Right lobe of liver (tissue), 6 donors: ENCODE measurements at places on chromosomes 5 and 9.

- no peak for DNase-seq
These were observed 54.6 kb downstream of the TSSK1B start for GRCh38 chr5:113379936-113380806.

- no peak for DNase-seq
These were observed 379.1 kb upstream of the SMC2 start for GRCh38 chr9:103714992-103715391.

DNA sequence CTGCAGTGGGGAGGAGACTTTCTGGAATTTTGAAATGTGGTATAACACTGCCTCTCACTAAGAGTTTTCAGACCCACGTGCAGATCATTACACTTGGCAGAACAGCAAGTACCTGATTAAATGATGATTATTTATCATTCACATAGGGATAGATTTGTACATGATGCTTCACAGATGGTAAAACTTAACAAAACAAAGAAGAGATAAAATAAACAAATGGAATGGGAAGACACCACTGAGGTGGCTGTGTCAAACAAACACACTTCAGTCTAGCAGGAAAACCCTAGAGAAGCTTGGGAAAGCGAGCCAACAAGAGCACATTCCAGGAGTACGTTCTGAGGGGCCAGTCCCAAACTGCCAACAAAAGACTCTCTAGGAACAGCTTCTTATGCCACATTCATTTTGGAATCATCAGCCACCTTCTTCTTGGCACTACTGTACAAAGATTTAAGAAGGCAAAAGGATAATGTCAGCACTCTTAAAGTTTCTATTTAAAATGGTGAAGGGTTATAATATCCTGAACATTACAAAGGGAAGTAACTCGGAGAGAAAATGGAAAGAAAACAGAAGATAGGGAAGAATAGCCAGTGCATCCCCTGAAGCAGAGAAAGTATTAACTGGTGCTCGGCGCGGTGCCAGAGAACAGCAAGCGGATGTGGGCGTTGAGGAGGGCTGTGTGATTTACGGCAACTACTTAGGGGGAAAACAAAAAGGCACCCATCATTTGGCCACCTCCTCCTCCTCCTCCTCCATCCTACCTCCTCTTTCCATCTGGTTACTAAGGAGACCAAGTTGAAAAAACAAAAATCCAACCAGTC lies 1.6 kb downstream of the MED27 start:
- DNase-seq: no peak

GRCh38 chr5:73367650-73368049 lies 80.9 kb downstream of the FOXD1 start:
- DNase-seq: no peak

DNA sequence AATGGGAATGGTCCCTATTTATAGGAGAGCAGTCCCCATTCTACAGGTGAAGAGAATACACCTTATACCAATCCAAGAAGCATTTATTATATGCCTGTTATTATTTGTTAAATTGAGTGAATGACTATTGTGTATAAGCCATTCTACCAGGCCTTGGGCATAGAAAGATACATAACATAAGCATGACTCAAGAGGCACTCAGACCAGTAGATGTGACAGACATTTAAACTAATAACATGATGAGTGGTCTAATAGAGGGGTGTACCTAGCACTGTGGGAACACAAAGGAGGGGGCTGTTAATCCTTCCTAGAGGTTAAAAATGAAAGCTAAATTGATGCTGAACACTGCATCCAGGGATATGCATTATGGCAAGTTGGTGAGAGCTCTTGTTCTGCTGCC lies 145.0 kb upstream of the TNC start:
- DNase-seq: no peak

DNA sequence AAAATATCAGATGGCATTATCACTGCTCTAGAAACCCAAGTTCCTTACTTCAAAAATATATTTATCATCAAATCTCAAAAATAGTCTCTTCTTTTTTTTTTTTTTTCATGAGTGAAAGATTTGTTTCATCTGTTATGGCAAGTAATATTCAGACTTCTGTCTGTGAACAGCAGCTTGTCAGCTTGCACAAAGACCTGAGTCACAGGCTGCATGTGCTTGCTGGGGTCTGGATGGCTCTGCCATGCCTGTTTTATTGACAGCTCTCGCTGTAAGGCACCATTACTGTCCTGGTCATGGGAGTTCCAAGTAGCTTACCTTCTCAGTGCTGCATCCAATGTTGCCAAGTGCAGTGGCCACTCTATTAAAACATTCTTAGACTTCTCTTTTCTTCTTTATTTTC lies 456.4 kb downstream of the GADD45G start:
- no peak for DNase-seq

- DNase-seq: no peak
These were observed 597.9 kb upstream of the SGCD start for GRCh38 chr5:155728857-155729683.

DNA sequence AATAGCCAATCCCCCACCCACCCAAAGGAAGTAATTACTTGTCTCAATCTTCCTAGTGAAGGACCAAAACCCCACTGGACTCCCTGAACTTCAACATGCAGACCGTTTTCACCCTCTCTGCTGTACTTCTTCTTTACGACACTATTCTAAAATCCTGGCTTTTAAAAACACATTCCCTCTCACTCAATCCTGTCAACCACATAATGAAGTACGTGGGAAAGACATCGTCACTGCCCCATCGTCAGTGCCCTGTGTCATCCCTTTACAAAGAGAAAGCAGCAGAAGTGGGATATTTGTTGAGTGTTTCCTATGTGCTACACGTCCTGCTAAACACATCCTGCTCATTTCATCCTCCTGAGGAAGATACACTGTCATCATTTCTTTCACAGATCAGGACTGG lies 54.2 kb downstream of the MAPKAP1 start:
- no peak for DNase-seq

DNA sequence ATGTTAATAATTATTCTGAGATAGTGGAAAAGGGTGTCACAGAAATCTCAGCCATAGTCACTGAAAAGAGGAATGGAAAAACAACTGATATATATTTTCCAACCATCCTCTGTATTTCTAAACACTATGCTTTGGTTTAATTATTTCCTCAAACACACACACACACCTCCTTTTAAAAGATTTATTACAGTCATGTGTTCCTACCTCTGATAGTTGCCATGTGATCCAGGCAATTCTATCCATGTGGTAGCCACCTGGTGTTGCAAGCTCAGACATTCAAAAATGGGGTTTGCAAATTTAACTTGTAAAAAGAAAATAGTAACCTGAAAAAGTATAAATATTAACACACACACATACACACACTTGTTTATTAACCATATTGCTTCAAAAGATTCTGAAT lies 40.0 kb upstream of the CCNG1 start:
- DNase-seq: no peak

DNA sequence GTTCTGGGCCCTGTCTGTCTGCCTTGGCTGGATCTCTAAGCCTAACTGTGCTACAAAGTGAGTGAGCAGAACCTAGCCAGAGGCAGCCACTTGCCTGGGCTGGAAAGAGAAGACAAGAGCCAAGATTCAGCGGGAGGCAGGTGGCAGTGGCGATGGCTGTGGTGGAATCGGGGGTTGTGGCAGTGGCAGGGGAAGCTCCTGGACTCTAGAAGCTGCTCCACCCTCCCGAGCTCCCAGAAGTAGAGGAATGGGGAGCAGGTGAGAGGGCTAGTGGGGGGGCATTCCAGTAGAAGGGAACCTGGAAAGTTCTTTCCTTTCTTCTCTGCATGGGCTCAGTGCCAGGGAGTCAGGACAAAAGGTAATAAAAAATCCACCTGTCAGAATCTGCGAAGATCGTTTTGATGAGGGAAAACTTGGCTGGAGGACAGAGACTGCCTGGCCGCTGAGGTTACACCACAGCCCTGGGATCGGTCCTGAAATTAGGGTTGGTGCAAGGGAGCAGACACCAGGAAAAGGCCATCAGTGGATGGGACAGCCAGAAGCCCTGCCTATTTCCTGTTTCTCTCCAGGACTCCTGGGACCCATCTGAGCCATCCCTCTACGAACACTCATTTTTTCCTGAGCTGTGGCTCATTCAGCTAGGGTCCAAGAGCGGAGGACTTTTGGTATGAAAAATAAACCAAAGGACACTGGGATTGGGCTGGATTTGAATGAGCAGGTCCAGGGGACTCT lies 1.6 kb downstream of the CRAT start:
- no peak for DNase-seq

- DNase-seq: no peak
These were observed 38.7 kb upstream of the CDKN2AIPNL start for GRCh38 chr5:134450374-134450773.

GRCh38 chr9:297104-297972 lies 82.7 kb downstream of the DOCK8 start:
- DNase-seq: no peak

DNA sequence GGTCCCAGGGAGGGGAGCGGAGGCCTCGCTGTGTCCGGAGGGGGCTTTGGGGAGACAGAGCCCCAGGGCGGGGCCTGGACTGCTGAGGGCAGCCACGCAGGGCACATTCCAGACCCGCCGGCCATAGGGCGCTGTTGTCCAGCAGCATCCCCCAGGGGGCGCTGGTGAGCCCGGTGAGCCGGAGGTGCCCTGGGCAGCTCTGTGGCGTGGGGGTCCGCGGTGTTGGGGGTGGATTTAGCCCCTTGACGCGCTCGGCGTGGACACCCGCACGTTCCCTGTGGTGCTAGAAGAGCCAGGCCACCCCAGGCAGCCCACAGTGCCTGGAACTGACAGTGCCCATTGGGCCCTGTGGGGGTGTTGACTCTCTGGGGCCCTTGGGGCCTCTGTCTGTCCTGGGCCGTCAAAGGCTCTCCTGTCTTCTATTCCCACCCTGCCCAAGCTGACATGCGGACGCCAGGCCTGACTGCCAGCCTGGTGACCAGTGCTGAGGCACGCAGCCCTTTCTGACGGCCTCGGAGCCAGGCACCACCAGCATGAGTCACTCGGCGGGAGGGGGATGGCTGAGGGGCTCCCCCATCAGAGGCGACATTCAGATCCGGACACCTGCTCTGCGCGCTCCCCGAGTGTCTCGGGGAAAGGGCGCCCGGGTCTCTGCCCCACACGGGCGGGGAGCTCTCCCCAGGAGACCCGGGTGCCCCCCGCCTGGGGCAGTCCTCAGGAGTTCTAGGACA lies 23.9 kb downstream of the TPPP start:
- no peak for DNase-seq

DNA sequence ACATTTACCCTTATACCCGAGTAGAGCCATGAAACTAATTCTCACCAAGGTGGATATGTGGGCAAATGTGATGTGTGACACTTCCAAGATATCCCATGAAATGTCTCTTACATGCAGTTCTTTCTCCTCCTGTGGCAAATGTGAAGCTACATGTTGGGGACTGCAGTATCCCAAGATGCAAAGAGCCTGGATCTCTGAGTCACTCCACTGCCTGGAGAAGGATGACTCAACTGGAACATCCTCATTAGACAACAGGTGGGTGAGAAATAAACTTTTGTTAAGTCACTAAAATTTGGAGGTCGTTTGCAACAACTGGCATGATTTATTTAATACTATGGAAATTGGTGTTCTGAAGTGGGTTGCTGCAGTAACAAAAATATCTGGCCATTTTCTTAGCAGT lies 36.5 kb upstream of the TENT4A start:
- DNase-seq: no peak

DNA sequence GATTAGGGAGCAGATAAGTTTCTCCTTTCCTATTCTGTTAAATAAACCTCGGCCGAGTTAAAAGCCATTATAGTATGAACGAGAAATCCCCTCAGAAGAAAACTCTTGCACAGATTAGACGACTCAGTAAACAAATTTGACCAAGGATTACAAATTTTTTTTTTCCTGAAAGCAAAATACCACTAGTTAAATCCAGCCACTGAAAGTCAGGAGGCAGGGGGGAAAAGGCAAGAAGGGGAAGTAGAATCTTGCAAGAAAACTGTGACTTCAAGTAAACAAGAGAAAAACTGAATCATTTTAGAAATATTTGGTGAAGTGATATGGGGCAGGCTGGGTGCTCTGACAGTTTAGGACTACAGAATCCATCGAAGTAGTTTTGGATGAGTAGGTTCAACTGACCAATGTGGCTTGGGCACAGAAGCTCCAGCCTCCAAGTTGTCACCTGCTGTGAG lies 251.0 kb downstream of the DENND1A start:
- DNase-seq: no peak

GRCh38 chr5:59380350-59380951 lies 513.1 kb downstream of the PDE4D start:
- DNase-seq: no peak

DNA sequence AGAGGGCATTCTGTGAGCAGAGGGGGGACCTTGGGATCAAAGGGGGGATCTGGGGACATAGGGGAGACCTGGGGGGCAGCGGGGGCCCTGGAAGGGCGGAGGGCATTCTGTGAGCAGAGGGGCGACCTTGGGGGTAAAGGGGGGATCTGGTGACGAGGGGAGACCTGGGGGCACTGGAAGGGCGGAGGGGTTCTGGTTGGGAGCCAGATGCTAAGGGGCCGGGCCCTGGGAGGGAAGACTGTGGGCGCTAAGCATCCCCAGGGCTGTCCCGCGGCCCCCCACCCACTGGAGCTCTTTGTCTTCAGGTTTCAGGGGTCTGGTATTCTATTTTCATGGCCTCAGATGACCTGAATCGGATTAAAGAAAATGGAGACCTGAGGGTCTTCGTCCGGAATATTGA lies 748 bp downstream of the LCN9 start:
- DNase-seq: no peak

GRCh38 chr5:145906401-145906800 lies 30.0 kb upstream of the SH3RF2 start:
- DNase-seq: no peak

DNA sequence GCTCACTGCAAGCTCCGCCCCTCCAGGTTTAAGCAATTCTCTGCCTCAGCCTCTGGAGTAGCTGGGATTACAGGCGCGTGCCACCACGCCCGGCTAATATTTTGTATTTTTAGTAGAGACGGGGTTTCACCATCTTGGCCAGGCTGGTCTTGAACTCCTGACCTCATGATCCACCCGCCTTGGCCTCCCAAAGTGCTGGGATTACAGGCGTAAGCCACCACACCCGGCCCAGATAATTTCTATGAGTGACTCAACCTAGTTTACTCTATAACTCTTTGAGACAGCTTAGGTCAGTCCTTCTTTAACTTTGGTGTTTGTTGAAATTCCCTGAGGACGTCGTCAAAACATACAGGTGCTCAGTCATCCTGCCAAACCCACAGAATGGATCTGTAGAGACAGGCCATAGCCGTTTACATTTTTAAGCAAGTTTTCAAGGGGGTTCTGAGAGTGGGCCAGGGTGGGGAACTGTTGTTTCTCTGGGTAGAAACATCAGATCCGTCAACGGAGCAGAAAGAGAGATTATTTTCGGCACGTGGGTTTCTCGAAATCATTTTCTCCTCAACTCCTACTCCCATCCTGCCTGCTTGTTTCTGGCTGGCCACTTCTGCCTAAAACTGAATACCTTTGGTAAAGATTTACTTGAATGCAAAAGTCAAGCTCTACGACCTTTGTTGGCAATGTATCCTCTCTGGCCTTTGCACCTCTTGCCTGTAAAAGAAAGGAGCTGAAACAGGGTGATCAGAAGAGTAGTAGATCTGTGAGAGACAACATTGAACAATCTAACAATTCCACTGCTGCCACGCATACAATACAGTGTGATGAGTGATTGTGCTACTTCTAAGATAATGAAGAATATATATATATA lies 6.0 kb upstream of the BOD1 start:
- no peak for DNase-seq
